Stimulated activated CD4-positive, alpha-beta T cell treated with anti-CD3 and anti-CD28 coated beads, Interleukin-12 subunit alpha, Interleukin-12 subunit beta, amount 100 ng/mL, for 48 hours (primary cell): ENCODE measurements at places on chromosomes 3 and 15.

GRCh38 chr3:172153335-172153861 is 114.0 kb downstream of the FNDC3B start:
- DNase-seq = peak; percentile 34

GRCh38 chr3:131082871-131083863 is 56.5 kb downstream of the NEK11 start:
- DNase-seq = no peak

DNA sequence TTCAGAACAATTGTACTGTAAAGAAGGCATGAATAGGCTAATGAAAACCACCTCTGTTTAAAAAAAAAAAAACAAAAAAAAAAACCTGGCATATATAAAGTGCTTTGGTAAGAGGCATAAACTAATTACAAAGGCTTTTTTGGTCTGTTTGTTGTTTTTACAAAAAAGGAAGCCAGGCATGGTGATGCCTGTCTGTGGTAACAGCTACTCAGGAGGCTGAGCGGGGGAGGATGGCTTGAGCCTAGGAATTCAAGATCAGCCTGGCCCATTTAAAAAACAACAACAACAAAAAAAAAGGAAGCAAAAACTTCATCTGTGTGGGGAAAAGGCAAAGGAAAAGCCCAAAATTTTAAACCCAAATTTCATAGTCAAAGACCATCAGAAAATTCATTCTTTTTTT is 47.0 kb downstream of the OSBPL10 start:
- DNase-seq = no peak

DNA sequence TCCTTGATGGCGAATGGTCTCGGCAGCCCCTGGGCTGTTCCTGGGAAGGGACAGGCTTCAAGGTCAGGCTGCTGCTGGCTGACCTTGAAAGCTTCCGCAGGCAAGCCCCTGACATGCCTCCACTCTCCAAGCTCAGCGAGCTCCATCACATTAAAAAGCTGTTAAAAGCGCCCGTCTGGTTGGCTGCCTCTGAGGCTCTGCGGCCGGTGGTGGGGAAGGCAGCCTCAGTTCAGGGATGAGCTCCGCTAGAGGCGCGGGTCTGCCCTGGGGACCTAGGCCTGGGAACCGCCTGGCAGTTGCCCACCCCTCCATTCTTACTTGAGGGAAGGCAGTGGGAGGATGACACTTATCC is 103.8 kb downstream of the LINGO1 start:
- DNase-seq = no peak

DNA sequence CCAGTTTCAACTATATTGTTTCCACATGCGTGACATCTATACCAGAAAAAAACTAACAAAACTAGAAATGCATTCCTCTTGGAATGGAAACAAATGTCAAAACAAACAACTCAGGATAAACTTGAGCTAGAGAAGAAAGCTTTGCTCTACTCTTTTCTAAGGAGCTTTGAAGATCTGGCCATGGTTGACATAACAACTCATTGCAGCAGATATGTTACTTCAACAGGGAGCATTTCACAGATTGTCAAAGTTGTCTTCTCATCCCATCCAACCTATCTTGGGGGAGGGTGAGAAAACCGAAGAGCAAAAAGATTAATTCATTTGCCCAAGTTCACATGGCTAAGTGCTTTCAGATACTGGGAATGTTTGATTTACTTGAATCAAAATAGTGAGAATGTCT is 484.4 kb downstream of the CNTN4 start:
- DNase-seq = no peak

DNA sequence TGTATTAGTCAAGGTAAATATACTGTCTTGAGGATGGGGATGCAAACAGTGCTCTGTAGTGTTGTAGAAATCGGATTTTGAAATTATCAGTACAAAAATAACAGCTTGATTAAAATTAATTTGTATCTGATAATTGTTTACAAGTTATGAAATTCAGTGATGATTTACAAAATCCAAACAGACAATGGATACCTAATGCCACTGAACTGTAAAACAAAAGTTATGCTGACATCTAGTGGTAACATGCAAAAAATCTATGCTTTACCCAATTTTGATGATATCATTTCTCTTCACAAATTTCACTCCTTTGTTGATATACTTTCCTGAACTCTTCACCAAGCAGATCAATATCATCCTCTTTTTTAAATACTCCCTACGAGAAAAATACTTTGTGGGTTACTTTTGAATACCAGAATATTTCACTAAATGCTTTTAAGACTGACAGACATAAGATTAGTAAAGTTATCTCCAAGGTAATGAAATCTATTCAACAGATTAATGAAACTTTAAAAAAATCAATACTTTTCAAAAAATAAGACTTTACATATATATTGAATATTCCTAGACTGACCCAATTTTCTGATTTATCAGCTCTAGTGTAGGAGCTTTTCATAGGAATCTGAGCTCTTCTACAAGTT is 36.0 kb downstream of the MNS1 start:
- DNase-seq = no peak

DNA sequence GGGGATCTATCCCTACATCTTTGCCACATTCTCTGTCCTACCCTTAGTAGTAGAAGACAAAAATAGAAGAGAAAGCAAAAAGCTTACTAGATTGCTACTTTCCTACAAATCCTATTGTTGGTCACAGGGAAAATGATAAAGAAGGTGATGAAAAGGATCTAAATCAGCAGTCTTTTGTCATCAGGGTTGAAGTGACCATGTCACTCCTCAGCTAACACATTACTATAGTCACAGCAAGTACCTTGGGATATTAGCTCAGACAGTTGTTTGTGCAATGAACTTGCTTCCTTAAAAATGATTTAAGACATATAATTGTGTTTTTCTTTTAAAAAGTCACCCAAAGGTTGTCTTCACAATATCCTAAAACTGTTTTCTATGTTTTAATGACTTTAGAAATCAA is 6.3 kb downstream of the ST3GAL6 start:
- no peak for DNase-seq

GRCh38 chr15:96409215-96410138 is 79.0 kb downstream of the NR2F2 start:
- no peak for DNase-seq

GRCh38 chr15:89723031-89723430 is 28.0 kb downstream of the MESP1 start:
- DNase-seq = no peak

GRCh38 chr3:138696666-138697370 is 88.2 kb downstream of the FAIM start:
- DNase-seq = no peak

DNA sequence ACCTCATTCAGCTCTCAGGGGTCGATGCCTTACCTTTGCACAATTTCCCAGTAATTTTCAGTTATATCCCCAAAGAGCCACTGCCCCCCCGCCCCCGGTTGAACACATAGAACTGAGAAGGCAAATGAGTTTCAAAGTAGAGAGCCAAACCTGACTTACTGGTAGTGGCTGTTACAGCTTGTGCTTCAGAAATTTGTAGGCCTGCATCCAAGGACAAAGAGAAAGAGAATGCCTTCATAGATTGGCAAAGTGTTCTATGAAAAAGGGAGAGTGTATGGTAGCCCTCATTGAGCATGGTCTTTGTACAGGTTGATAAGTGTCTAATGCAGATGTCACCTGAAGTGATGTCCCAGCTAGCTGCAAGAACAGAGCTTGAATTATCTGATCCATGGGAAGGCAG is 13.9 kb downstream of the SEMA6D start:
- DNase-seq = no peak

- no peak for DNase-seq
Observed at GRCh38 chr15:70092464-70093027, 5.2 kb downstream of the TLE3 start.

DNA sequence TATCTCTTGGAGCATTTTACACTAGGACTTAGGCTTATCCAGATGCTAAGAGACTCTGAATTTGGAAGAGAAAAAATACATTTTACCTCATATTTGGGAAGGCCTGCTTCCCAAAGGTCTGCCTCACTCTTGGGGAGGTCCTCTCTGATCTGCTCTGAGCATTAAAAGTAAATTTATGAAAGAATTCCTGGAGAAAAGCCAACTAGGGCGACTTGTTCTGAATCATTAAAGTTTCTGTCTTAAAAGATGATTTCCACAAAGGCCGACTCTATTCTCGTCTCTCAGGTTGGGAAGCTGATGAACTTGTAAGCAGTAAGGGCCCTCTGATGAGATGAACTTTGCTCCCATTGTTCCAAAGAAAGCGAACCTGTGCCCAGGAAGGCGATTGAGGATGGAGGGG is 48.7 kb upstream of the HES1 start:
- DNase-seq = no peak

DNA sequence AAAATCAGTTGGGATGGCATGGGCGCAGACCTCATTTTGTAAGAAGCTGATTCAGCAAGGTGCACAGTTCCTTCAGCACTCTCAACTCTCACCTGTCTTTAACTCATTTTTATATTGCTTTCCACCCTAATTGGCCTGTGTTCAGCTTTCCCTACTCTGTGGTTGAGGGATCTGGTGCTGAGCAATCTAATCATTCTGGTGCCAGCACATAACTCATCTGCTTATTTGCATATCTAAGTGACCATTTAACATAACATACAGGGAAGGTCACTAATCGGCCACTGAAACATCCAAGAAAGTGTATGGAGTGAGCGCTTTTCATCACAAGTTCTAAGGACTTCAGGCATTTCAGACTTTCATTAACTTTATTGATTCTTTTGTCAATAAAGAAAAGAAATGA is 303.4 kb upstream of the ROPN1 start:
- no peak for DNase-seq

DNA sequence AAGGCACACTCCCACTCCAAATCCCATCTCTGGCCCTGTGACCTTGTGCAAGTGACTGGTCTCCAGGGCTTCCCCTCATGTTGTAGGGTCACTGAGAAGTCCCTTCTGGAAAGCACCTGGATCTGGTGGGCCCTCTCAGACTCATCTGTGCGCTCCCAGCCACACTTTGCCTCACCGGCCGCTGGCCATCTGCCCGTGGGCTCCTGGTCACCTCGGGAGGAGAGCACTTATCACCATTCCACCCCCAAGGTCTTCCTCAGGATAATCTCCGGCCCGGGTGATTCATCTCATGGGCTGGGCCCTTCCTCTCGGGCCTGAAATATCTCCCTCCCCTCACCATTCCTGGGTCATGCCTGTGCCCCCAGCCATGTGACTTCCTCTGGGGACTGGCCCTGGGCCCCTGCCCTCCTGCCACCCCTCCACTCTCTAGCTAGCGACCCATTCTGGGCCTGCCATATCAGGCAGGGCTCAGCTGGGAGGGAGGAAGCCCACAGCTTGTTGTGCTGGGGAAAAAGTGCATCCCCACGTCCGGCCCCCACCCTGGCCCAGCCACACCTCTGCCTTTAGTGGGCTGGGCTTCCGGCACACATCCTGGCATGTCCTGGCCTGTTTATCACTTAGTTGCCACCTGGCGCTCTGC is 10.6 kb upstream of the WNT7A start:
- no peak for DNase-seq

DNA sequence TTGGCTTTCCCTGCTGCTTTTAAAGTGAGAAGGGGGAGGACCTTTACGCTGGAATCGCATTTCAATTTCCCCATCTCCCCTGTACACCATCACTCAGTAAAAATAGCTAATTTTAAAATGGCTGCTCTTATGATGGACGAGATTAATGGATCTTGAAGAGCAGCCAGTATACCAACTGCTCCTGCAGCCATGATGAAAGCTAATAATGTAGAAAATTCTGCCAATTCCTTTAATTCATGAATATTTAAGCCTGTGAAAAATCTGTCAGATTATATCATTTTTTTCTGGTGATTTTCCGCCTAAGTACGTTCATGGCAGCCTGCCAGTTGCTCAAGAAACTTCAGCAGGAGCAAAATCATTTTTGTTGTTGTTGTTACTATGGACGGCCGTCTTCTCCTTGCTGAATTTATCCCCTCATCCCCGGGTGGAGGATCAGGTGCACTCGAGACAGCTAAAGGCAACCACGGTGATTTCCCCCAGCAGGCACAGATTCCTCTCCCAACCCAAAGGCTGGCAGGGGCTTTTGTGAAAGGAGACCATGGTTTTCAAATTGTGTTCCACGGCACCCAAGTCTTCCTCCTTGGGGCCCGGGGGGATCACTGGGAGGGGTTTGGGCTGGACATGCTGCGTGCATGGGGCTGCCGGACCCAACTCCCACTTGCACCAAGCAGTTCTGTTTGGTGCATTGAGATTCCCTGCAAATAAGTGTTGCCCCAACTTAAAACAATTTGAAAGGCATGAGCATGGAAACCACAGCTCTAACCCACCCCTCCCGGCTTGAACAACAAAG is 289.6 kb downstream of the UACA start:
- no peak for DNase-seq

DNA sequence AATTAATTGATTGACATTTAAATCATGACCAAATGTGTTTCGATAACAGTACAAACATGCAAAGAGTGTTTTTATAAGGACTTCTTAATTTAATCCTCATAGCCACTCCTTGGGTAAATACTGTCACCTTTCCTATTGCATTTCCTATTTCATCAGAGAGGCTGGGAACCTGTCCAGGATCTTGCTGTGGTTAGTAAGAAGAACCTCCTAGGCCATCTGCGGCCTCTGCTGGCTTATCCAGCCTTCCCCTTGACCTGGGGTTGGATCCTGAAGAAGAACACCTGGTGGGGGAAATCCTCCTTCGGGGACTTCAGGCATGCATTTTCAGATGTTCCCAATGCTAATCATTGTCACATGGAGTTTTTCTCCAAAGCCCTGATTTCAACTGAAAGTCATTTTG is 25.5 kb downstream of the GLDN start:
- no peak for DNase-seq

GRCh38 chr3:143171141-143171980 is 51.8 kb downstream of the CHST2 start:
- DNase-seq = no peak

DNA sequence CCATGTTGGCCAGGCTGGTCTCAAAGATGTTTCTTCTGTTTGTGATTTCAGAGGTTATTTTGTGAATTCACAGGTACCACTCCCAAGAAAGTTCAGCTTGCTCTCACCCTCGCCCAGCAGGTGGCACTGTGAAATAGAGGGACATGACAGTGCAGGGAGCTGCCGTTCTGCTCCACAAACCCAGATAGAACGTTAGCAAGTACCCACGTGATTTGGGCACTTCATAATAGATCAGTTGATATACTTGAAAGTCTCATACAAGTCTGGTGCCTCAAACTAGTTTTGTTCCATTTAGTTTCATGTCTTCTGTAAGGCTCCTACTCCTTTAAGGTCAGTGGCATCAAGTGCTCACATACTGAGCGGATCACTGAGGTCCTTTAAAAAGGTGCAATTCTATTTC is 45.5 kb downstream of the FILIP1L start:
- DNase-seq = peak; percentile 77

DNA sequence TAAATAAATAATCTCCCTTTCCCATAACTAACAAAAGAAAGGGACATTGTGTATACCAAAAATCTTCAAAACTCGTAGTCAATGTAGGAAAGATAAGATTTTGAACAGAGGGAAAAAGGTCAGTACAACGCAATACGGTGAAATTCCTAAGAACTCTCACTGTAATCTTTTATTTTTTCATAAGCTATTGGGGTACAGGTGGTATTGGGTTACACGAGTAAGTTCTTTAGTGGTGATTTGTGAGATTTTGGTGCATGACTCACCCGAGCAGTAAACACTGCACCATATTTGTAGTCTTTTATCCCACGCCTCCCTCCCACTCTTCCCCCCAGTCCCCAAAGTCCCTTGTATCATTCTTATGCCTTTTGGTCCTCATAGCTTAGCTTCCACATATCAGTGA is 718.0 kb downstream of the TBL1XR1 start:
- DNase-seq = no peak

GRCh38 chr3:126262227-126262626 is 81.8 kb upstream of the ALDH1L1 start:
- no peak for DNase-seq

GRCh38 chr15:100190675-100191074 is 151.1 kb downstream of the ADAMTS17 start:
- no peak for DNase-seq

GRCh38 chr3:123126653-123127052 is 59.8 kb downstream of the PDIA5 start:
- no peak for DNase-seq

GRCh38 chr3:126394179-126394976 is at the start of gene CFAP100:
Gene CFAP100 (plus strand): TSS chr3:126394909. CDS start chr3:126396001, 1,092 bp downstream.
- DNase-seq = no peak
